Body of pancreas (tissue), 4 donors: ENCODE measurements at places on chromosomes 1 and 21. TPM values are rescaled to one million over a fixed set of nuclear protein-coding genes. Genes with fewer than 3 reads are reported as not detected.

The CCDC30 gene
- total RNA-seq, result 8.9 TPM

The CYP4A22 gene
- total RNA-seq, result not detected

The USH2A gene
- total RNA-seq, result 0.26 TPM

GRCh38 chr1:97091263-97091662 lies 369.7 kb downstream of the PTBP2 start:
- H3K36me3 ChIP-seq, result no peaks in the 10 kb centered on the region
- H3K27ac ChIP-seq, result no peak overlapping the region
- DNase-seq, result no peak
- no peaks in the 10 kb centered on the region for H3K4me1 ChIP-seq

GRCh38 chr21:43805275-43805800 lies 16.0 kb downstream of the RRP1 start:
- no peaks in the 10 kb centered on the region for H3K27me3 ChIP-seq
- H3K36me3 ChIP-seq, result no peaks in the 10 kb centered on the region
- H3K4me1 ChIP-seq, result no peaks in the 10 kb centered on the region

DNA sequence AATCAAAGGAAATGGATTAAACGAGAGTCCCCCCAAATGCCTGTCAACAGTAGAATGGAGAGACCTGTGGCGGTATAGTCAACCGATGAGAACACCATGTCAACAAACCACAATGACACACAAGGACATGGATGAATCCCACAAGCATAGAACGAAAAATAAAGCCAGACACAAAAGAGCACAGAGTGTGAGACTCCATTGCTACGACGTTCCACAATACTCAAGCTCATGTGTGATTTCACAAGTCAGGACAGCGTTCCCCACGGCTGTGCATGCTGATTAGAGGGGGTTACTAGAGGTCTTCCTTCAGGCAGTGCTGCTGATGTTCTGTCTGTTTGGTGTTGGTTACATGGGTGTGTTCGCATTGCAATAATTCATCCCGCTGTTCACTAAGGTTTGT lies 5.8 kb upstream of the PLA2G2D start:
- no peak overlapping the region for H3K27ac ChIP-seq
- H3K27me3 ChIP-seq, result no peaks in the 10 kb centered on the region
- H3K36me3 ChIP-seq, result no peaks in the 10 kb centered on the region
- DNase-seq, result no peak
- no peak overlapping the region for H3K4me3 ChIP-seq

GRCh38 chr1:6121021-6121421 lies 59.1 kb downstream of the CHD5 start:
- no peak overlapping the region for H3K4me3 ChIP-seq
- no peaks in the 10 kb centered on the region for H3K27me3 ChIP-seq
- H3K4me1 ChIP-seq, result no peaks in the 10 kb centered on the region
- DNase-seq, result no peak
- H3K36me3 ChIP-seq, result no peaks in the 10 kb centered on the region

DNA sequence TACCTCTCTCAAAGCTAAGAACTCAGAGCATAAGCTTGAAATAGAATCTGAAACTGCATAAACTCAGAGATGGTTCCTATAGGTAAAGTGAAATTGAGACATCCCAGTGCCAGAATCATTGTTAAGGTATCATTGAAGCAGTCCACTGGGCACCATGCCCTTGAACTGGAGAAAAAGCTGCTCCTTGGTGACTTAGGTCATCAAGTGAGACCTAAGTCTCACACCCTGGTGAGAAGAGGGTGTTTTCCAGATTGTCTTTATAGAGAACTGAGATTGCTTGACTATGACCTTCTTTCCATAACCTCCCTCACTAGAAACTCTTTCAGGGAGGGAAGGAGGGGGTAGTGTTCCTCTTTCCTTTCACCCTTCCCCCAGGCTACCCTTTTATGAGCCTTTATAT lies 9.4 kb upstream of the ATP6V1G3 start:
- H3K27ac ChIP-seq, result no peak overlapping the region
- no peaks in the 10 kb centered on the region for H3K4me1 ChIP-seq
- no peaks in the 10 kb centered on the region for H3K36me3 ChIP-seq
- H3K4me3 ChIP-seq, result no peak overlapping the region
- DNase-seq, result no peak

DNA sequence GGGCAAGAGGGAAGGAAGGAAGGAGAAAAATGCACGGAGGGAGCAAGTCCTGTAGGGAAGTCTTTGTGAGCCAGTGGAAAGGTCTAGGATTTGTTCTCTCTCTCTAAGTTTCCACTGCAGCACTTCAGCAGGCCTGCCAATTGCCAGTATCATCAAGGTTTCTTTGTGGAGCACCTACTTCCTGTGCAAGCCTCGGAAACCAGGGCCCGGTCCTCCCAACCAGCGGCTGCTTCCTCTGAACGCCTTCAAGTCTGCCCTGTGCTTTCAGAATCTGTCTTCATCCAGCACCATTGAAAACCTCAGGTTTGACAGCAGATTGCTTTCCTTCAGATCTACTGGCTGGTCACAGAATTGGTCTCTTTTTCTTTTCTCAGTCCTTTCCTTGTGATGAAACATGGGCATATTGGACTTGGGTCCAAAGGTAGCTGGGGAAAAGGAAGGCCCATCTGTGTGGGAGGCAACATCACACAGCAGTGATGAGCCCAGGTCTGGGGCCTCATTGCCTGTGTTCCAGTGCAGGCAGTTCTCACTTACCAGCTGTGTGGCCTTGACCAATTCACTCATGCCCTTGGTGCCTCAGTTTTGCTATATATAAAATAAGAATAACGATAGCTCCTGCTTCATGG lies 144.5 kb downstream of the SEC16B start:
- no peaks in the 10 kb centered on the region for H3K27me3 ChIP-seq
- no peaks in the 10 kb centered on the region for H3K4me1 ChIP-seq
- no peak for DNase-seq

DNA sequence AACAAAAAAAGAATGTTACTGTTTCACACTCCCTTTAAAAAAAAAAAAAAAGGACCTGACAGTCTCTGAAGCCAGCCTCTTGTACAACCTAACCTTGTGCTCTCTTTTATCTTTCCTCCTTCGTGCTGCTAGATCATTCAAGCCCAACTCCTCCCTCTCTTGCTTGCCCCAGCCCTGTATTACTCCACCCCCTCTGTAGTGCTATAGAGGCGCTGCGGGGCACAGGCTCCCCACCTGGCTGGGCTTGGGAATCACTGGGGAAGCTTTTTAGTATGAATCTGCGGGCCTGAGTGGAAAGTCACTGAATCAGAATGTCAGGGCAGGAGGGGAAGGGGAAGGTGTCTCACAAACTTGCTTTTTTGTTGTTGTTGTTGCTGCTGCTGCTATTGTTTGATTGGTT lies 383.7 kb upstream of the CAMK1G start:
- DNase-seq, result no peak
- H3K27ac ChIP-seq, result no peak overlapping the region
- H3K4me1 ChIP-seq, result no peaks in the 10 kb centered on the region
- no peaks in the 10 kb centered on the region for H3K36me3 ChIP-seq
- H3K4me3 ChIP-seq, result no peak overlapping the region

DNA sequence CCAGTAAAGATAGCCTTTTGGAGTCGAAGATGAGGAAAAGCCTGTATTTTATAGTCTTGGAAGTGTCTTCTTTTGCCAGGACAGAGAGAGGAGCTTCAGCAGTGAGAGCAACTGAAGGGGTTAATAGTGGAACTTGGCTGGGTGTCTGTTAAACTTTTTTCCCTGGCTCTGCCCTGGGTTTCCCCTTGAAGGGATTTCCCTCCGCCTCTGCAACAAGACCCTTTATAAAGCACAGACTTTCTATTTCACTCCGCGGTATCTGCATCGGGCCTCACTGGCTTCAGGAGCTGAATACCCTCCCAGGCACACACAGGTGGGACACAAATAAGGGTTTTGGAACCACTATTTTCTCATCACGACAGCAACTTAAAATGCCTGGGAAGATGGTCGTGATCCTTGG lies at the start of gene VCAM1:
Gene VCAM1 (plus strand): TSS at position 253 of the 400 bp plus-strand sequence. CDS start 119 bp downstream, at position 372.
- no peak within 1 kb of the TSS for H3K4me3 ChIP-seq
- no peaks in the 10 kb centered on the region for H3K36me3 ChIP-seq
- peak within 1 kb of the TSS; percentile 48 for H3K27ac ChIP-seq
- H3K4me1 ChIP-seq, result no peaks in the 10 kb centered on the region

GRCh38 chr1:231232870-231233734 lies 7.9 kb upstream of the GNPAT start:
- H3K27me3 ChIP-seq, result no peaks in the 10 kb centered on the region
- H3K27ac ChIP-seq, result peak overlapping the region; percentile 50
- H3K4me1 ChIP-seq, result peaks cover 51% of the 10 kb centered on the region
- H3K36me3 ChIP-seq, result no peaks in the 10 kb centered on the region
- H3K4me3 ChIP-seq, result no peak overlapping the region
- no peak for DNase-seq

DNA sequence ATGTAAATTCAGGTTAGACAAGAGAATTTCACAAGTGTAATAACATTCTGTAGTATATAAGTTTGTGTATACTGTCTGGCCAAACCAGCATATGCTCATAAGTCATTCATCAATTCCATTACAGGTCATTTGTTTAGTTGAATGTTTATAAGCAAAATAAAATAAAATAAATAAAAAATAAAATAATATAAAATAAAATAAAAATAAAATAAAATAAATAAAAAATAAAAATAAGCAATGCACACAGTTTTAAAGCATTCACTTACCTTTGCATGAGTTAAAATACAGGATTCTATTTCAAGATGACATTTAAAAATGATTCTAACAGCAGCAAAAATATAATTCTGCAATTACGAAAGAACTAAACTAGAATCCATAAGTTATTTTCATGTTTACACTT lies 9.9 kb downstream of the PODN start:
- no peaks in the 10 kb centered on the region for H3K4me1 ChIP-seq
- H3K4me3 ChIP-seq, result no peak overlapping the region
- no peaks in the 10 kb centered on the region for H3K27me3 ChIP-seq
- no peaks in the 10 kb centered on the region for H3K36me3 ChIP-seq

GRCh38 chr1:246567646-246568235 lies 1.5 kb downstream of the CNST start:
- H3K36me3 ChIP-seq, result no peaks in the 10 kb centered on the region
- peaks cover 37% of the 10 kb centered on the region for H3K4me1 ChIP-seq
- no peak overlapping the region for H3K4me3 ChIP-seq
- H3K27me3 ChIP-seq, result no peaks in the 10 kb centered on the region
- DNase-seq, result no peak

GRCh38 chr21:25571726-25572121 lies 35.6 kb downstream of the MRPL39 start:
- H3K36me3 ChIP-seq, result no peaks in the 10 kb centered on the region
- no peak for DNase-seq
- no peaks in the 10 kb centered on the region for H3K27me3 ChIP-seq
- no peaks in the 10 kb centered on the region for H3K4me1 ChIP-seq

- DNase-seq, result peak; percentile 38
- H3K27ac ChIP-seq, result peak overlapping the region; percentile 23
- peak overlapping the region; percentile 96 for H3K4me3 ChIP-seq
- peaks cover 22% of the 10 kb centered on the region for H3K4me1 ChIP-seq
- no peaks in the 10 kb centered on the region for H3K36me3 ChIP-seq
- H3K27me3 ChIP-seq, result no peaks in the 10 kb centered on the region
These were observed 632 bp downstream of the PEX19 start for GRCh38 chr1:160284220-160284781.

- no peak overlapping the region for H3K27ac ChIP-seq
- no peak for DNase-seq
- H3K4me3 ChIP-seq, result no peak overlapping the region
- H3K4me1 ChIP-seq, result no peaks in the 10 kb centered on the region
- H3K27me3 ChIP-seq, result no peaks in the 10 kb centered on the region
These were observed 135.2 kb downstream of the SLC44A5 start for GRCh38 chr1:75475696-75476095.

DNA sequence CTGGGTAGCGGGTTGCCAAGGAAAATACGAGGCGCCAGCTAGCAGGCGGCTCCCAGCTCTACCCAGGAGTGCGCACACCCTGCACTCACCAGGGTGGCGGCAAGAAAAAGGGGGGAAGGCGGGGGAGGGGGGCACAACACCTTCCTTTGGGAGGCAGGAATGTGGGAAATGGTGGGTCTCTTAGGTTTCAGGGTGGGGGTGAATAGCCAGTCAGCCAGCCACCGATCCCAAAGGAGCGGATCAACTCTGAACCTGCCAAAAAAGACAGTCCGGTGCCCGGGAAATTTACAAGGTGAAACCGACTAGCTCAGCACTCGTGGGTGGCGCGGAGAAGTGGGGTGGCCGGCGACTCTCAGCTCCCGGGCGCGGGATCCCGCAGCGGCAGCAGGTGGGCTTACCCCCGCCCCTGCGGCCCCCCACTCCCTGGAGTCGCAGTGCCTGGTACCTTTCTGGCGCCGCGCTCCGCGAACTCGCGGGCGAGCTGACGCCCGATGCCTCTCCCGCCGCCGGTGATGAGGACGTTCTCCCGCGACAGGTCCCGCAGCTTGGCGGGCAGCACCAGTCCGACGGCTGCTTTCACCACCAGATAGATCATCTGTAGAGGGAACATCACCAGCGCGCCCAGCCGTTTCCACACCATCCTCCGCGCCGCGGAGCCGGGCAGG lies 1.2 kb downstream of the DHRS3 start:
- DNase-seq, result peak; percentile 58
- H3K27me3 ChIP-seq, result no peaks in the 10 kb centered on the region
- H3K4me3 ChIP-seq, result peak overlapping the region; percentile 80
- peak overlapping the region; percentile 99 for H3K27ac ChIP-seq
- H3K4me1 ChIP-seq, result peaks cover 66% of the 10 kb centered on the region

DNA sequence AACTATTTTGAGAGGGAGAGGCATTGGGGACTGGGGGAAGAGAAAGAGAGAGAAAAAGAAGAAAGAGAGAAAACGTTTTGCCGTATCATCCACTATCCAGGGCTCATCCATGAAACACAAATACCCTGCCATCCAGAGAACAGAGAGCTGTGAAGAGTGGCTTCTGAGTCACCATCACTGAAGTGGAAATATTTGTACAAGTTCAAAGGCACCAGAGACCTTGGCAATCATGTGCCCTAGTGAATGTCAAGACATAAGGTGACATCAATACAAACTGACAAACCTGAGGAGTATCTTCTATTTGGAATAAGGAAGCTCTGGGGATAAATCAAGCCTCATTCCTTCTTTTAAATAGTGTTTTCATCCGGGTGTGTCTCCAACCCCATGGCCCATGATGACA lies 197.2 kb upstream of the PROX1 start:
- no peaks in the 10 kb centered on the region for H3K4me1 ChIP-seq
- H3K27me3 ChIP-seq, result no peaks in the 10 kb centered on the region
- no peak overlapping the region for H3K27ac ChIP-seq

DNA sequence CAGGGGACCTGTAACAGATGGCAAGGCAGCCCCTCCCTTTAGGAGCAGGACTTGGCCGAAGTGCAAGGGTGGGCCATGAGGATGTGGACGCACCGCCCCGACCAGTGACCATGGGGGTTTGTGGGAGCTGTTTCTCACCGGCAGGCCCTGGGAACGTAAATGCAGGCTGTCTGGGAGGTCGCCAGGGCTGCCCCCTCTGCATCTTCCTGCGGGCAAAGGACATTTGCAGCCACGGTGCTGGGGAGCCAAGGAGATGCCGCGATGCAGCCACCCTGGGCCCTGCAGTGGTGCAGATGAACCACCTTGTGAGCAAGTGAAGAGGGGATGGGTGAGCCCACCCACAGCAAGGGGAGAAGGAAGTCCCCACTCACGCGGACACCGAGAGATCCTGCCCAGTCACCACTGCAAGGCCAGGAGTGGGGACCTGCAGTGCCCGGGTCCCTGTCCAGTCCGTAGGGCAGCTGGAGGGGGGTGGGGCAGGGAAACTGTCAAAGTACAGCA lies 121.1 kb downstream of the SIK1 start:
- no peak for DNase-seq
- no peak overlapping the region for H3K27ac ChIP-seq
- no peaks in the 10 kb centered on the region for H3K36me3 ChIP-seq
- H3K4me3 ChIP-seq, result no peak overlapping the region

- DNase-seq, result no peak
- H3K4me1 ChIP-seq, result peaks cover 12% of the 10 kb centered on the region
- H3K27me3 ChIP-seq, result no peaks in the 10 kb centered on the region
- H3K36me3 ChIP-seq, result no peaks in the 10 kb centered on the region
These were observed 27.9 kb downstream of the MRPL37 start for GRCh38 chr1:54227891-54228310.
